MV-4-11 (cell line): ENCODE measurements at places on chromosomes 5 and 9.
A peak's percentile ranks its signal among the peaks of the same experiment; 100 is the strongest.

GRCh38 chr5:168423971-168424370, 62.3 kb upstream of the RARS1 start:
- DNase-seq: no peak

DNA sequence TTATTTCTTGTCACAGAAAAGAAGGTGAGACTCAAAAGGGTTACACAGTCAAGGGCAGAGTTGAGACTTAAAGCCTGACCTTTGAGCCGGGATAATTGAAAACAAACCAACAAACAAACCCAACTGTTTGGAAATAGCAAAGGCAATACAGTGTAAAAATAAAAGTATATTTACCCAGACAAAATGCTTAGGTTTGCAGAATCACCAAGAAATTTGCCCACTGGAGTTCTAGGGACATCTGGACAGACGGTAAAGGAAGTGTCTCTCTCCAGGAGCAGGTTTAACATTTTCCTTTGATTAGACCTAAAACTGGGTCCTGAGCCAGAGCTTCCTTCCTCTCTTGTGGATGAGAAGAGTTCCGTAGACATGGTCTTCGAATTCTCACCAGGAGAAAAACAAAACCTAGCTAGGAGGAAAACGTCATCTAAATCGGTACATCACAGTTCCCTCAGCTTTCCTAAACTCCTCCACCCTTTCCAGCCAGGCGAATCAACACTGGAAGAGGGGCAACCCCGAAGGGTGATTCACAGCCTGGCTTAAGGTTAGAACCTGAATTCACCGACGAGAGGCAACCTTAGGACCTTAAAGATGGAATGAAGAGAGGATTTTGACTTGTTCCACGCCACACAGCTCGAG, 673 bp downstream of the CDC25C start:
- no peak for DNase-seq

DNA sequence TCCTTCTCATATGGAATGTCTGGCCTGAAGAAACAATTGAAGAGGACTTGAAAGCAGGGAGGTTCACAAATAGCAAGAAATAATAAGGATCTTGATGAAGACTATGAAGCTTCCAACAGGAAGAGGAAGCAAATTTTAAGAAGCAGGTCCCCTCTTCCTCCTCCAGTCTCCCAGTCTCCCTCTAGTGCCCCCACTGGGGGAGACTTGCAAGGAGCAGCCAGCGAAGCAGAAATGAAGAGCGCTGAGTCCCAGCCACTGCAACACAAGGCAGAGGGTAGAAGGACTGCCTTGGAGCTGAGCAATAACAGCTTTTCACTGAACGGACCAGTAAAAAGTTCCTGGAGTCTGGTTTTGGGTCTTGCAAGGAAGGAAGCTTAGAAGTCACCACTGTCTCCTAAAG, 32.6 kb upstream of the ACO1 start:
- peak; percentile 74 for DNase-seq

DNA sequence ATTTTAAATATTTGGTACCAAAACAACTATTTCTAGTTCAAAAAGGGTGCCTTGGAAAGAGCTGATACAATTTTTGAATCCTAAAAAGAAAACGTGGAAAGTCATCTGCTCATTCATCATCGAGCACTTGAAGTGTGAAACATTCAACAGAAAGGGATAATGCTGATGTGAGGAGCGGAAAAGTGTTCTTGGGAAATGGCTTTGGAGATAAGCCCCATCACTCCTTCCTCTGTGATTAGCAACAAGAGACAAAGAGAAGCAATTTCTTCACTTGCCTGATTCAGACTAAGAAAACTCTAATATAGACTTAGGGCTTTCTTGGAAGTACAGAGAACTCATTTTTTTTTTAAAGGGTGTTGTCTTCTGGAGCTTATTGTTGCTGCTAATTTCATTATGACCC, 74.9 kb downstream of the C9orf152 start:
- no peak for DNase-seq

DNA sequence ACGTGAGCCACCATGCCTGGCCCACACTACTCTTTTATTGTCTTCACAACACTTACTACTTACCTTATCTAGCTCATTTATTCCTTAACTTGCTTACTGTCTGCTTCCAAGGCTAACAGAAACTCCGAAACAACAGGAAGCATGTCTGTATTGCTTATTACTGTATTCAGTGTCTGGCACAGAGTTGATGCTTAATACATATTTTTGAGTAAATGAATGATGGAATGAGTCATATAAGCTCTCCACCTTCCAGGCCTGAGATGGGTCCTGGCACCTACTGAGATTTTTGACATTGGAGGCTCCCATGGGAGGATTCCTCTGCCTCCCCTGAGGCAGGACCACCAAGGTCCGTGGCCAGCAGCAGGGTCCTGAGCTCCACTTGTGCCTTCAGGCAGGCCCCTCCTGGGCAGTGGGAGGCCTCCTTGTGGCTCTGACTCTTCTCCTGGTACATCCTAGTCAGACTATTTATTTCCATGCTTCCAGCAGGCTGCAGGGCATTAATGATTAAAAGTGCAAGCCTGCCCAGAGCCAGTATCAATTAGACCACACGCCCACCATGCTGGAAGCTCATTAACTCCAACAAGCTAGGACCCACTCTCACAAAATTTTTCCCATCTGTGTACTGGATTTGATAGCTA, 76.5 kb upstream of the CTNNA1 start:
- DNase-seq: no peak

- DNase-seq: no peak
Measured at GRCh38 chr9:108672475-108673190, 183.2 kb downstream of the ACTL7B start.

DNA sequence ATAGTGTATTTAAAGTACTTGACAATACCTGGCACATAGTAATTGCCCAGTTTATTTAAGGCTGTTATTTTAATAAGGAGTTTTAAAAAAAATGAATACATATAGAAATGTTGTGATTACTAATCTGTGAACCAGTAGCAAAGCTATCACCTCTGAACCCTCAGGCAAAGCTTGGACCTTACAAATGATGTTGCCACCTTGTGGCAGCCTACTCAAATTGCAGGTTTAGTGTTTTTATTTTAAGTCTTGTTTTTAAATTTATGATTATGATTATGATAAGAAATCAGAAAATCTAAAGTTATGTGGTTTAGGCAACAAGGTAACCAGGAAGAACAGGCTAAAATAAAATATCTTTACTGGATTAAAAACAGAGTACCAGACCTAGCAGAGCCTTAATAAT, 35.8 kb downstream of the PPARGC1B start:
- DNase-seq: peak; percentile 44

GRCh38 chr5:159096243-159096923, 3.3 kb downstream of the EBF1 start:
- no peak for DNase-seq

DNA sequence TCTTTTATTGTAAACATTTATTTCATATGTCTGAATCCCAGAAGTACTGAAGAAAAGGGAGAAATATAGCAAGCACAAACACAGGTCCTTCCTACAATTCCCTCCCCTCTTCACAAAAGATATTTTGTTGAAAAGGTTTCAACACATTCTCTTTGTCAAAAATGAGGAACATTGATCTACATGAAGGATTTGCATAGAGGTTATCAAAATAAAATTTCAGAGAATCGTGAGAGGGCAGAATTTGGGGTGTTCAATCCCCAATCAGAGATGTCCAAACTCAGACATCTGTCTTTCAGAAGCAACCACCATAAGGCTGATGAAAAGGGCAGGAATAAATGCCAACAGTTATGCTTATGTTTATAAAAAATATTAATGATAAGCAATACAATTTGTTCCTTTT, 69.2 kb downstream of the MARCHF3 start:
- no peak for DNase-seq

DNA sequence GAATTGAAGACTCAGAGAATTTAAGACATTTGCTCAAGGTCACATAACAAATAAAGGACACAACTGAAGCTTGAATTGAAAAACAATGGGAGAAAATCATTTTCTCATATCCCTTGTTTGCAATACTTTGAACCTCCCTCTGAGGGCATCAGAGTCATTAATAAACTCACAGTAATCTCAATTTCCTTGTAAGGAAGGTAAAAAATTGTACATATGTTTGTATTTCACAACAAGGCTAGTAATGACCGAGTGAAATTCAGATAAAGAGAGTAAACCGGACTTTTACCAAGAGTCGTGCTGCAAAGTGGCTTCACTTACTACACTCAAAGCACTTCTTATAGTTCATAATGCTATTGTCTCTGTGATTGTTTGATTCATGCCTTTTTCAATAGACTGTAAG, 665.0 kb downstream of the NR2F1-AS1 start:
- no peak for DNase-seq

DNA sequence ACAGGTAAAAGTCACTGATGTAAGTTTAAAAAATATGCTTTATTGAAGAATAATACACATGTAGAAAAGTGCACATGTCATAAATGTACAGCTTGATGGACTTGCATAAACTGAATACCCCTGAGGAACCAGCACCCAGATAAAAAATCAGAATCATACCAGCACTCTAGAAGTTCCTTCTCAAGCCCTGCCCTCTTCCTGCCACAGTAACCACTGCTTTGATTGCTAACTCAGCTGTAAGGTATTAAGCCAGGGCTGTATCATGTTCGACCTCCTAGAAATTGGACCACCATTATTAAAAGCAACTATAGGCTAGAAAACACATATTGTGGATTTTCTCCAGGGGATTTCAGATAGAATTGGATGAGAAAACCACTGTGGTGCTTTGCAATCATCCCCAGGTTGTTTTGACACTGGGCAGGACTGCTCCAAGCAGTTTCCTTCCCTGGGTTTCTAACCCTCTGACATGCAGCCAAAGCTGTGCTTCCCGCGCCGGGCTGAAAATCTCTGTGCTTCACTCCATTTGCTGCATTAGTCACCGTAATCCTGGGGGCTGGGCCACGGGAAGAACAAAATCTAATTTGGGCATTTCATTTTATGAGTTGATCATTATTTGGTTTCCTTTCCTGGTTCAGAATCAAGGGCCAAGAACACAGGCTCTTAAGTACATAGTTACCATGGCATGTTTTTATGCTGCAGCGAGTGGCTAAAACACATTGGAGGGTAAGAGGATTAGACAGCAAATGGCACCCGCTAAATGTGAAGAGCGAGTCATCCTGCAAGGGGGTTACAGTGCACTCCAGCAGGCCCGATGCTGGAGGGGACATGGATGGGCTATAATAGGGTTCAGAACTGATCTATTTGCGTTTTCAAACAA, 139.4 kb upstream of the IL12B start:
- DNase-seq: peak; percentile 4

GRCh38 chr5:149030838-149031397, 31.9 kb downstream of the SH3TC2 start:
- DNase-seq: no peak

DNA sequence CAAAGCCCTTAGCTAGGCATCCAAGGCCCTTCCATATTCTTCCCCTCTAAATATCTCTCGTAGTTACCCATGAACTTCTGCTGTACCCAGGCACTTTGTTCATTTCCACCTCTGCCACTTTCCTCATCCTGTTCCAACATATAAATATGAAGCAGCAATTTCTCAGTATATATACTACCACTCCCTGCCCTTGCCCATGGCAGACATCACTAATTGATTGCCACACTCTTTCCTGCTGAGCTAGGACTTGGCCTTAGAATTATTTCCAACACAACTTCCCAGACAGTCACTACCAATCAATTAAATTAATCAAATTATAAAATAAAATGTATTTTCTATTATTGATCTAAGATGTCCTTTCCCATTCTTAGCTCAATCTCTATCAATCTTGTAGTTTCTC, 8.5 kb downstream of the INSYN2B start:
- no peak for DNase-seq

- DNase-seq: no peak
Measured at GRCh38 chr5:128407944-128408343, 130.1 kb downstream of the FBN2 start.

DNA sequence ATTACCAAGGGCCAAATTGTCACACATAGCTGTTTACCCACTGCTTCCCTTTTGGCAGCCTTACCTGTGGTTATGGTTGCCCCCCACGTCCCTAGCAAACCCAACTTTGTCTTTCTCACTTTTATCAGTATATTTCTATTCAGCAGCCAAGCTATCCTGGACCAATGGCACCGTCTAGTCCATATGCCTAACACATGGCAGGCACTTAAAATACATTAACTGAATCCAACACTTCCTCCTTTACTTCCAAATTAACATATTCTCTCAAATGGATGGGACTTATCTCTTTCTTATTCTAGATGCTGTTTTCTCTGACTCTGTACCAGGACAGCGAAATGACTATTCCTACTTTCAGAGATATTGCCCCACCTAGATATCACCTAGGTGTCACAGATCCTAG, 50.9 kb upstream of the SLC44A1 start:
- DNase-seq: peak; percentile 68

- no peak for DNase-seq
Measured at GRCh38 chr9:129332581-129332980, 154.5 kb upstream of the IER5L start.

DNA sequence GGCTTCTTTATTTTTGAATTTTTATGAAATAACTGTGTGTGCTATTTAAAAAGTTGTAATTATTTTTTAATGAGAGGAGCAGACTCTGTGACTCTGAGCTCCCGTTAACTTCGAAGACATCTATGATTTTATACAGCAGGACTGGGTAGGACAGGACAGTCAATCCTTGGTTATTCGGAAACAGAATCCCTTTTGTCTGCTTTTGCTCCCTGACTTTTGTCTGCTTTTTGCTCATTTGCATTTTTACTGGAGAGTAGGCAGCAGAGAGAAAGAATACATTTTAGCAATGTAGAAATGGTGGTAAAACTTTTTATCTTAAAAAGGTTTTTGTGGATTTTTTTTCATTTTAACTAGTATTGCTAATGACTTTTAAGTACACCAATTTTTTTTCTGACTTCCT, 303.6 kb downstream of the ARHGAP26 start:
- no peak for DNase-seq

GRCh38 chr5:164352695-164353094, 847.3 kb downstream of the MAT2B start:
- DNase-seq: no peak

GRCh38 chr5:149374303-149374702, 4.8 kb downstream of the IL17B start:
- no peak for DNase-seq

DNA sequence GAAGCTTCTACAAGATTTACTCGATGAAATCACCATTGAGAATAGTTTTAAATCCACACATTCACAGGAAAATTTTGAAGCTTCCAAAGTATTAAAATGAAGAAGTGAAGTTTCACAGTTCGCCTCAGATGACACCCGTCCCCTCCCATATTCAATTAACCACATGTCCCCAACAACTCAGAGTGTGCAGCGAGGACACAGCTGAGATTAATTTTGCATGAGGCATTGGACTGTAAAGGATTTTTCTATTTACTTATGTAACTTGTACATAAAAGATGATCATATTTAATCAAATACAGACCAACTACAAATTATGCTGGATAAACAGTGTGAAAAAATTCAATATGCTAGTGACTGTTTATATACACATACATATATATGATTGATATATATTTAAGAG, 84.7 kb upstream of the OLFM1 start:
- DNase-seq: no peak

- DNase-seq: no peak
Measured at GRCh38 chr5:172642926-172643871, 2.1 kb downstream of the NEURL1B start.

- no peak for DNase-seq
Measured at GRCh38 chr5:110716247-110717245, 9.9 kb downstream of the TMEM232 start.

- peak; percentile 55 for DNase-seq
Measured at GRCh38 chr5:41686767-41687166, 176.4 kb upstream of the PLCXD3 start.

- no peak for DNase-seq
Measured at GRCh38 chr9:20551835-20552234, 70.5 kb downstream of the MLLT3 start.
